ENCODE measurements at places on chromosomes 5 and 9.

GRCh38 chr9:16469184-16469583 is 401.3 kb downstream of the BNC2 start:
- no peak overlapping the region for H3K4me3 ChIP-seq
- no peak for DNase-seq
- no peaks in the 10 kb centered on the region for H3K36me3 ChIP-seq

GRCh38 chr9:8384091-8384490 is 584.5 kb upstream of the DMAC1 start:
- H3K36me3 ChIP-seq = no peaks in the 10 kb centered on the region
- H3K27ac ChIP-seq = no peak overlapping the region
- no peak overlapping the region for H3K4me3 ChIP-seq
- no peaks in the 10 kb centered on the region for H3K4me1 ChIP-seq
- H3K27me3 ChIP-seq = no peaks in the 10 kb centered on the region
- DNase-seq = no peak

- H3K36me3 ChIP-seq = no peaks in the 10 kb centered on the region
- no peak overlapping the region for H3K4me3 ChIP-seq
- DNase-seq = peak; percentile 25
- H3K27ac ChIP-seq = no peak overlapping the region
- H3K27me3 ChIP-seq = no peaks in the 10 kb centered on the region
Measured at GRCh38 chr9:32431940-32432555, 47.6 kb downstream of the ACO1 start.

GRCh38 chr9:91536211-91536691 is 112.6 kb upstream of the NFIL3 start:
- no peak overlapping the region for H3K4me3 ChIP-seq
- no peaks in the 10 kb centered on the region for H3K27me3 ChIP-seq
- no peaks in the 10 kb centered on the region for H3K4me1 ChIP-seq
- H3K27ac ChIP-seq = no peak overlapping the region
- no peaks in the 10 kb centered on the region for H3K36me3 ChIP-seq

- no peak for DNase-seq
- H3K27me3 ChIP-seq = no peaks in the 10 kb centered on the region
- peak overlapping the region; percentile 60 for H3K4me3 ChIP-seq
- H3K36me3 ChIP-seq = no peaks in the 10 kb centered on the region
- H3K27ac ChIP-seq = no peak overlapping the region
Measured at GRCh38 chr9:89465001-89465451, 32.9 kb downstream of the SEMA4D start.

- H3K27ac ChIP-seq = no peak overlapping the region
- H3K4me1 ChIP-seq = no peaks in the 10 kb centered on the region
- DNase-seq = no peak
- no peaks in the 10 kb centered on the region for H3K27me3 ChIP-seq
- H3K36me3 ChIP-seq = no peaks in the 10 kb centered on the region
Measured at GRCh38 chr9:69768101-69768500, 8.3 kb upstream of the PTAR1 start.

- no peaks in the 10 kb centered on the region for H3K4me1 ChIP-seq
- no peaks in the 10 kb centered on the region for H3K27me3 ChIP-seq
- no peaks in the 10 kb centered on the region for H3K36me3 ChIP-seq
- peak overlapping the region; percentile 76 for H3K27ac ChIP-seq
Measured at GRCh38 chr5:164357395-164358033, 852.1 kb downstream of the MAT2B start.

DNA sequence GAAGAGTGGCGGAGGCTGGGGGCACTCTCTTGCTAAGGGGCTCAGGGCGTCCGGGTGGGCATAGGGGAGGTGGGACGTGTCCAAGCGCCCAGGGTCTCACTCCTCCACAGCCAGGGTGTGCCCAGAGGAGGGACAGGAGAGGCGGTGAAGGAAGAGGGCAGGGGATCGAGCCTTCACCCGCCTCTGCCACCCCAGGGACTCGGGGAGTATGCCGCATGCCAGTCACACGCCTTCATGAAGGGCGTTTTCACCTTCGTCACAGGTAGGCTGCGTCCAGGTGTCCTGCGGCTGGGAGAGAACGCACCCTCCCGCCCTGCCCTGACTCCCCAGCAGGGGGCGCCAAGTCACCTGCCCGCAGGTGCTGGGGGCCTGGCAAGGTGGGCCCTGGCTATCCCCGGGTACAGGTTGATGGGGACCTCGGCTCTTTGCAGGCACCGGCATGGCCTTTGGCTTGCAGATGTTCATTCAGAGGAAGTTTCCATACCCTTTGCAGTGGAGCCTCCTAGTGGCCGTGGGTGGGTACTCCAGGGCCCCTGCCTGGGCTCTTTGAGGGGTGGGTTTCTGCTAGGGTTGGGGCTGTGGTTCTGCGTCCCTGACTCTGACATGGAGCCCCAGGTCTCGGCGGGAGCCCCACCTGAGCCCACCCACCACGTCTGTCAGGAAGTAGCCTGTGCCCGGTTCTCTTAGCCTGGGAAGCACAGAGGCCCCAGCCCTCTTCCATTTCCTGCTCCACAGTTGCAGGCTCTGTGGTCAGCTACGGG is 552 bp downstream of the TMEM141 start:
- no peaks in the 10 kb centered on the region for H3K27me3 ChIP-seq
- H3K4me1 ChIP-seq = peaks cover 24% of the 10 kb centered on the region
- peak; percentile 74 for DNase-seq
- peak overlapping the region; percentile 93 for H3K27ac ChIP-seq
- H3K36me3 ChIP-seq = no peaks in the 10 kb centered on the region

- no peaks in the 10 kb centered on the region for H3K4me1 ChIP-seq
- H3K4me3 ChIP-seq = no peak overlapping the region
- DNase-seq = no peak
- no peak overlapping the region for H3K27ac ChIP-seq
- H3K27me3 ChIP-seq = peaks cover 16% of the 10 kb centered on the region
Measured at GRCh38 chr9:137326445-137327065, 24.5 kb upstream of the NRARP start.

GRCh38 chr9:93827545-93828330 is 127.4 kb downstream of the BARX1 start:
- H3K36me3 ChIP-seq = no peaks in the 10 kb centered on the region
- H3K27ac ChIP-seq = no peak overlapping the region
- DNase-seq = no peak
- H3K4me1 ChIP-seq = no peaks in the 10 kb centered on the region
- no peak overlapping the region for H3K4me3 ChIP-seq

Data from CD8-positive, alpha-beta memory T cell (primary cell).